Stimulated activated CD8-positive, alpha-beta memory T cell treated with anti-CD3 and anti-CD28 coated beads, Interleukin-4, amount 100 ng/mL, for 4 hours (primary cell): ENCODE measurements at places on chromosomes 6 and 20.
A peak's percentile ranks its signal among the peaks of the same experiment; 100 is the strongest.

DNA sequence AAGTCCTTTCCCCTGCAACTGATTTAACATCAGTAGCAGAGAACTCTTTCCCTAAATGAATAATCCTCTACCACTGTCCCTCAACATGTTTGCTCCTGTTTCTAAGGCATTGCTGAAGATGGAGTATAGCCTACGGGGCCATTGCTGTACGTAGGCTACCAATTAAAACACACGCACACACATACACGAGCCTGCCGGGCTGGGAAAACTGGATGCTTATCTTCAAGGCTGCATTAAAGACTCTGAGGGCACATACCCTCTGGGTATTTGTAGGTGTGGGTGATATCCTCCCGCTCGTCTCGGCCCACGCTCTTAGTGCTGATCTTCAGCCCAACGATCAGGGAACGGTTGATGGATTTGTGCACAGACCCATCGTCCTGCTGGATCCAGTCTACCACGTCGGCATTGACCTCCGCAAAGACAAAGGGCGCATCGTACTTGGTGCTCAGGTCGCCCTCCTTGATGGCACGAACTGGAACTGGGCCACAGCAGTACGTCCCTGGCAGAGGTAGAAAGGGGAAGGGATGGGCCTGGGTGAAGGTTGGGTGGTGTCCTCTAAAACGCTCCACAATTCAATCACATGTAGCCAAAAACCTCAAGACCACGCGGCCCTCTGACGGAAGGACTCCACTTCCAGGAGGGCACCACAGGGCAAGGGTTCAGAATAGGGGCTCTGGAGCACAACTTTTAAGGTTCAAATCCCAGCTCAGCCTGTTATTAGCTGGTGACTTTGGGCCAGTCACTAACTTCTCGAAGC lies 25.7 kb downstream of the TGM2 start:
- no peak for DNase-seq

- no peak for DNase-seq
These were observed 36.5 kb downstream of the DZANK1 start for GRCh38 chr20:18430172-18430826.

- DNase-seq, result no peak
These were observed 25.8 kb upstream of the TOP1 start for GRCh38 chr20:41002842-41003142.

- no peak for DNase-seq
These were observed 256.7 kb upstream of the TCF21 start for GRCh38 chr6:133632206-133632605.

DNA sequence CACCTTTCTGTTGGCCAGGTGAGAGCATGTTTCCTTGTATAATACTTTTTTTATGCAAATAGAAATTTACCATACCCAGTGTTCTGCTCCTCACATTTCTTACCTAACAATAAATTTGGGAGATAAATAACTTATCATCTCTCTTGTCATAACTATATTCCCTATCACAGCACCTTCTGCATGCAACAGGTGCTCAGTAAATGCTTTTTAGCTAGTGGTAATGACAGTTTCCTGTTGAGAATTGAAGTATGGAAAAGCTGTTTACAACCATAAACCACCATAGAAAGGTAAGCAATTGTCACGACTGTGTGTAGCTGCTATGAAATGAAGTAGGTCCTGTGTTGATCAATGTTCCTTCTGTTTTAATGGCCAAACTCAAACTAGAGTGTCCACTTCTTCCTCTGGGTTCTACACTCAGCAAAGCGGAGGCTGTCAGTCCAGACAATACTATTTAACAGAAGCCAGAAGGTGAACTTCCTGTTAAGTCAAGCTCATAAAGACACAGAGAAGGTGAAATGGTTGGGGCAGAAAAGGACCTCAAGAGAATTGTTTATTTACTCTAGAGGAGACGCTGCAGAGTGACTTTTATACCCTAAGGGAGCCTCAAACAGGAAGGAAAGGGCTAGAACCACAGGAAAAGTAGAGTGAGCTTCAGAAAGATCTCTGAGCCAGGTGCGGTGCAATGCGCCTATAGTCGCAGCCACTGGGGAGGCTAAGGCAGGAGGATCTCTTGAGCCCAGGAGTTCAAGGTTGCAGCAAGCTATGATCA lies 84.0 kb upstream of the SLC22A16 start:
- DNase-seq, result no peak

- DNase-seq, result no peak
These were observed 37.6 kb downstream of the PDSS2 start for GRCh38 chr6:107421696-107422256.

GRCh38 chr6:68975064-68975463 lies 340.0 kb downstream of the ADGRB3 start:
- DNase-seq, result no peak

DNA sequence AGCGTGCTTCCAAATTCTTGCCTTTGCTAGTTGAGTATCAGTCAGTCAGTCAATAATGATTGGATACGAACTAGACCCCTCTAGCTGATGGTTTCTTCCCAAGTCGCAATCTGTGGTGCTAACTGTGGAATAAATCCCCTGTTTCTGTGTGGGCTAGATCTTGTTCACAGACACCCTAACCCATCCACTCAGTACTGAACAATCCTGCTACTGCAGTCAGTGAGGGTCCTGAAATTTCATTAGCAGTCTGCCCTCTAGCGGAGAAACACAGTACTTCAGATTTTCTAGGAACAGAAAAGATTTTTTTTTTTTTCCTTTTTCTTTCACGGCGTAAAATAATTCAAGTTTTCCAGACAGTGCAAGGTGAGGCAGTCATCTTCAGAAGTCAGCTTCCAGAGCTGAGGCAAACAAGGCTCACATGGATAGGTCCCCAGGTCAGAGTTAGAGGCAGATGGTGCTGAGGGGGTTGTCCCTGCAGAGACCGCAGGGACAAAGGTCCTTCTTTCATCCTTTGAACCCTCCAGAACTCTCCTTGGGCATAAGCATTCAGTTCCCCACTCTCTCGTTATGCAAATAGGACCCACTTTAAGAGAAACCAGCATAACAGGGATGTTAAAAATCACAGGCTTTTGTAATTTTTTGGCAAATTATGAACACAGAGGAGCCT lies 119.6 kb downstream of the SCML4 start:
- DNase-seq, result no peak

- no peak for DNase-seq
These were observed 40.0 kb downstream of the PHIP start for GRCh38 chr6:79038061-79038460.

DNA sequence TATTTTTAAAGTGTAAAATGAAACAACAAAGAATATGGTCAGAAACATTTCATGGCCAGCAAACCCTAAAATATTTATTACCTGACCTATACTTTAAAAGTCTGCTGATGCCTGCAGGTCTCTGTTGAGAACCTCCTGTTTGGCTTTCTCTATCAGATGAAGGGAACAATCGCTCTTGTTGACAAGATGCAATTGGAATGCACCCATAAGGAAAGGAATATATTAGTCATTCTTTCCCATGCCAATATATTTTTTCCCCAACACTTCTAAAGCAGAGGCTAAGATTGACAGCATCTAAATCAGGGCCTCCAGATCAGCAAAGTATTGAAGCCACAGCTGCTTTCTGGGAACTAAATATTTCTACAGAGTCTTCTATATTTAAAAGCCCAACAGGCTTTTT lies 897.8 kb downstream of the EPHA7 start:
- no peak for DNase-seq

GRCh38 chr6:125678601-125679000 lies 70.8 kb upstream of the HEY2 start:
- no peak for DNase-seq

- no peak for DNase-seq
These were observed 244.7 kb upstream of the PRND start for GRCh38 chr20:4476903-4477500.

DNA sequence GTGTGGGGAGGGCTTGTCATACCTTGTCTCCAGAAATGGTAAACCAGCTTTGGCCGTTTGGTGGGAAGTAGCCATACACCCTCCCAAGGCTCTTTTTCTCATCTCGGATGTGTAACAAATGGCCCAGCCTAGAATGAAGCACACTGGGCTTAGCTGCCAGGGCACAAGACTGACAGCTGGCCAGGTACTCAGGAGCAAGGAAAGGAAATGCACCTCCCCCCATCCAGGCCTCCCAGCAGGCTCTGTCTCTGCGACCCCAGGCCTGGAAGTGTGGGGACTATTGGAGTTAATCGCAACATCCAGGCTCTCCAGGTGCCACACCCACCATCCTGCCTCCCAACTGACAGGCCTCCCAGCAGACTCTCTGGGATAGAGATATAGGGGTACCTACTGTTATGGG lies 43.0 kb downstream of the MRS2 start:
- DNase-seq, result no peak

- DNase-seq, result no peak
These were observed 99.6 kb upstream of the SLC24A3 start for GRCh38 chr20:19112828-19113227.

GRCh38 chr6:98782772-98783171 lies 51.6 kb upstream of the POU3F2 start:
- no peak for DNase-seq

GRCh38 chr6:116472706-116473105 lies 11.5 kb downstream of the CALHM6 start:
- no peak for DNase-seq

DNA sequence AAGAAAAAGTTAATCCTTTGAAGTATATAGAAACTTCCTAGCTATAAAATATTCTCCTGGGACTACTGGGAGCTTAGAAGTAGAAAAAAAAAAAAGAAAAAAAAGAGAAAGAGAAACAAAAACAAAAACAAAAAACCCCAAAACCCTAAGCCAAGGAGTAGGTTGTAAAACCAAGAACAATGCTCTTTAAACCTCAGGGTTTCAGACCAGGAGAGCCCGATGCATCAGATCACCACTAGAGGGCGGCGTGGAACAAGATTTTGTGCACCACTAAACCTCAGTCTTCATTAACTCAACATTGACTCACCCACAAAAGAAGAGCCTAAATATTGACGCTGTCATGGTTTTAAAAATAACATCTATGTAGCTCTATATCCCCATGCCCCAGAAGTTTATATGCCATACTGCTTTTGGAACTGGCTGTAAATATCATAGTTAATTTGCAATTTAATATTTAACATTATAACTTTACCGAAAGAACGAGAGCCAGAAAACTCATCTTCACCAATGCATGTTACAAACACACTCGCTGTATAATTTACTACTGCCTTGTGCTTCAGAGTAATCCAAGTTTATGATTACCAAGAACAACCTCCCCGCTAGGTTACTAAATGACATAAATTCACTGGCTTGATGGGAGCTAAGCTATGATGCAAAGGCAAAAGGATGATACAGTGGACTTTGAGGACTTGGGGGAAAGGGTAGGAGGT lies 19.2 kb downstream of the MCUR1 start:
- peak; percentile 67 for DNase-seq

GRCh38 chr20:49786668-49787370 lies 25.8 kb upstream of the SLC9A8 start:
- DNase-seq, result no peak

- no peak for DNase-seq
These were observed 84.3 kb downstream of the PFDN4 start for GRCh38 chr20:54292185-54292584.

GRCh38 chr20:63268256-63268655 lies 4.4 kb upstream of the ARFGAP1 start:
- no peak for DNase-seq

DNA sequence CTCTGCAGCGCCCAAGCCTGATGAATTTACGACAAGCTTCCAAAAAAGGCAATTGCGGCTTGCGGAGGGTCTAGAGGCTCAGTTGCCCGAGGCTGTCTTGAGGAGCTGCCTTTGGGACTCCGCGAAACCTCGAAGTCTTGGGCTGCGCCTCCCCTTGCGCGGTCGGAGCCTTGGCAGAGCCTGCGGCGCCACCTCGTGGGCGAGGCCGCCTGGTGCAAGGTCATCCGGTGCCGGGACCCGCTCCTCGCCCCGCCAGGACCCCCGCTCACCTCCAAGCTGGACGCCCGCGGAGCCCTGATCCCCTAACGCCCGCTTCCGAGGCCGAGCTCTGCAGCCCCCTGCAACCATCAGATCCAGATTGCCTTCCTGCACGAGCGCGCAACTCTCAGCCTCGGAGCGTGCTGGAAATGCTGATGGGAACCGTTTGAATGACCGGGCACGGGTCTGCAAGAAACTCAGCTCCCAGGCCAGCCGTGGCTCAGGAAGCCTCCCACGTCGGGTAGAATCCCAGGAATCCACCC lies 14.9 kb upstream of the FAM210B start:
- DNase-seq, result no peak

- no peak for DNase-seq
These were observed at the start of gene NINL for GRCh38 chr20:25584905-25585704. TSS of gene NINL (minus strand) at chr20:25585531. CDS start at chr20:25526587, 58,944 bp downstream.

DNA sequence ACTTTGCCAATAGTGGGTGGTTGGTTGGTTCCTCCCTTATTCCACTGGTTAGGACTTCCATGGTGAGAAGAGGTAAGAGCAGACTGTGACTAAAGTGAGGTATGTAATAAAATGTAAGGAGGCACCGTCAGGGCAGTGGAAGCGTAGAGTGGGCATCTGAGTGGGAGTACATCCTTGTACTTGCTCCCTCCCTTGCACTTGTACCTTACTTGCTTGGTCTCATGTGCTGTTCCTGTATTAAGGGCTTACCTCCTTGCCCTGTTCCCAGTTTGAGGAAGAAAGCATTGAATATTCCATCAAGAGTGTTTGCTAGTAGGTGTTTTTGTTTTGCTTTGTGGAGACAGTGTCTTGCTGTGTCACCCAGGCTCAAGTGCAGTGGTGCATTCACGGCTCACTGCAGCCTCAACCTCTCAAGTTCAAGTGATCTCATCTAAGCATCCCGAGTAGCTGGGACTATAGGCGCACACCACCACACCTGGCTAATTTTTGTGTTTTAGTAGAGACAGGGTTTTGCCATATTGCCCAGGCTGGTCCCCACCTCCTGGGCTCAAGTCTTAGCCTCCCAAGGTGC lies 25.5 kb downstream of the AMD1 start:
- no peak for DNase-seq

GRCh38 chr6:129498950-129499842 lies 210.8 kb downstream of the ARHGAP18 start:
- no peak for DNase-seq

DNA sequence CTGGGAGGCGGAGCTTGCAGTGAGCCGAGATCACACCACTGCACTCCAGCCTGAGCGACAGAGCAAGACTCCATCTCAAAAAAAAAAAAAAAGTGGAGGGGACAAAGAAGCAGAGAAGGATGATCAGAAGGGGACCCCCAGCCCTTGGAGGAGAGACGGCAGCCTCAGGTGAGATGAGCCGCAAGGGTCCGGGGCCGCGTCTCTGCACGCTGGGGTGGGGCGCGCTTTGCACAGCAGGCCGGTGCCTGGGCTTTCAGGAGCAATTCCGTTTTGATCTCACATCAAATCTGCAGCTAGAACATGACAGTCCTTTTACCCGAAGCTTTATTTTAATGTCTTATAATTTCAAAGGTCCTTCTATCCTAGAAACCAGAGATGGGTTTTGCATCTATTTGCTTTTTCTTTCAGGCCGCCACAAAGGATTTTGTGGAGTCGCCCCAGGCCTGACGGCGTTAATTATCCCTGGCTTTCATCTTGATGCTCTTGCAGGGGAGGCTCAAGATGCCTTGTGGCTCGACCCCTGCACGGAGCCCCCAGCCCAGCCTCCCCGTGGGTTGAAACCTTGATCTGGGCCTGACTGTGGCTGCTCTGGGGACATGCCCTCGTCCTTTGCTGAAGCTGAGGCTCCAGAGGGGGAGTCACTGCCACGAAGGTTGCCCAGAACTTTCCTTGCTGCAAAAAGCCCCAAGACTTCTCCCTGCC lies 17.3 kb downstream of the HRH3 start:
- DNase-seq, result no peak

GRCh38 chr6:11201015-11201414 lies 31.5 kb downstream of the NEDD9 start:
- no peak for DNase-seq
